ENCODE measurements at places on chromosomes 4 and X. TPM values are rescaled to one million over a fixed set of nuclear protein-coding genes. Genes with fewer than 3 reads are reported as not detected.

DNA sequence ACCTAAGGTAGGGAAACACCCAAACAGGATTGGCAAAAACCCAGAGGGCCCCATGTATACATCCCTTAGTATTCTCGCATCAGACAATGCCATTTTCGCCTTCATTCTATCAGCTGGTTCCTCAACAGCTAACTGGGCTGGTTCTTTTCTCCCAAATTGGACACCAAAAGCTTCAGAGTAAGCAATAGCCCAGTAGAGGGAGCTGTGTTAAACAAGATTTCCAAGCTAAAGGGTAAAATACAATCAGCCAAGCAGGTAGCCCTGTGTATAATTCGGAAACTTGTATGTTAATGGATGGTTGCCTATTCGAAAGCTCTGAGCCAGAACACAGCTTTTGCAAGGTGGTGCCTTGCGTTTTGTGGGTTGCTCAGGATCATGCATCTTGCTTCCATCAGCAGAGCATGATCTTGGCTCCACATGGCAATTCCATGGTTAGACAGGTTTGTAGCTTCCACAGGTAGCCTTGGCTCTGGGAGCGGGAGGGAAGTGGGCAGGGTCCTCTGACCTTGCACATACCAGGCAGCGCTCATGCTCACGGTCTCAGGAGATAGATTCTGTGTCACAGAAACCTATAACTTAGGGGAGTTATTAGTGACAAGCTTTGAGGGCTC lies 115.2 kb upstream of the LNX1 start:
- no peaks in the 10 kb centered on the region for H3K27me3 ChIP-seq
- no peak overlapping the region for H3K27ac ChIP-seq
- peaks cover 12% of the 10 kb centered on the region for H3K4me1 ChIP-seq
- DNase-seq: peak; percentile 17
- no peaks in the 10 kb centered on the region for H3K36me3 ChIP-seq
- no peak overlapping the region for H3K4me3 ChIP-seq

Gene NIPAL1
- total RNA-seq: 0.05 TPM

- no peaks in the 10 kb centered on the region for H3K36me3 ChIP-seq
- H3K4me1 ChIP-seq: no peaks in the 10 kb centered on the region
- DNase-seq: no peak
- no peaks in the 10 kb centered on the region for H3K27me3 ChIP-seq
These were observed 17.1 kb downstream of the BEX3 start for GRCh38 chrX:103393487-103393886.

DNA sequence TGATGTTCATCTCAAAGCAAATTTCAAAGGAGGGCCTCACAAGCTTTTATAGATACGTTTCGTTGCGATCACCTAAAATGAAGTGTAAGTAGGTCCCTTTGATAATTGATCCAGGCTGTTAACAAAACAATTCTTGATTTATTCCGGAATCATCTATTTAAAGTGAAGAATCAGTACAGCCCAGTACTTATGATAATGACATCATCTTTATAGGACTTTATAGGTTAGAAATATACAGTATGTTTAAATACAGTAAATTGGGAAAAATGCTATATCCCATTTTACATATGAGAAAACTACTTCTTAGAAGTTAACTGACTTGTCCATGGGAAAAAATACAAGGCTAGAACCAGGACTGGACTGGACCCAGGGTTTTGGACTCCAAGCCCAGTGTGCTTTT lies 3.7 kb downstream of the PTCHD1 start:
- no peak overlapping the region for H3K27ac ChIP-seq
- no peaks in the 10 kb centered on the region for H3K4me1 ChIP-seq
- no peaks in the 10 kb centered on the region for H3K36me3 ChIP-seq
- no peaks in the 10 kb centered on the region for H3K27me3 ChIP-seq

Gene CLCN4
- 17.2 TPM for total RNA-seq

- no peak overlapping the region for H3K4me3 ChIP-seq
- no peaks in the 10 kb centered on the region for H3K27me3 ChIP-seq
- no peaks in the 10 kb centered on the region for H3K4me1 ChIP-seq
- H3K27ac ChIP-seq: no peak overlapping the region
These were observed 682.7 kb upstream of the AADAT start for GRCh38 chr4:170772429-170772828.

- H3K36me3 ChIP-seq: no peaks in the 10 kb centered on the region
- H3K27me3 ChIP-seq: no peaks in the 10 kb centered on the region
- peak overlapping the region; percentile 36 for H3K27ac ChIP-seq
- no peak overlapping the region for H3K4me3 ChIP-seq
- peak; percentile 22 for DNase-seq
These were observed 156.3 kb downstream of the BCOR start for GRCh38 chrX:39941332-39941920.

- H3K4me1 ChIP-seq: no peaks in the 10 kb centered on the region
- H3K27ac ChIP-seq: no peak overlapping the region
- no peaks in the 10 kb centered on the region for H3K36me3 ChIP-seq
- H3K4me3 ChIP-seq: no peak overlapping the region
These were observed 563.5 kb downstream of the PCDH7 start for GRCh38 chr4:31283679-31284078.

DNA sequence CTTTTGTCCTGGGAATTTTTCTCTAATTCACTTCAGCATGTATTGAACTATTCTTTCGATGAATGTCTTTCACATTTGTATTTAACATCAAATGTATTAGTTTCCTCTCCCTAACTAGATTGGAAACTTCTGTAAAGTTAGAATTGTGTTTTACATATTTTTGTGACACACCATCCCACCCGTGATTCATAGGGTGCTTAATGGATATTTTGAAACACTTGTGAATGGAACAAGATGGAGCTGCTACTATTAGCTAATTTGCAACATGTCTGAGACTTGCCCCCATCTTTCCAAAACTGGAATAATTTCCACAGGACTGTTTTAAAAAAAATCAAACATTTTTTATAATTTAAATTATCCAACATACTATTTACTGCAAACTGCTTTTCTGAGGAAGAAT lies 30.2 kb upstream of the GNPDA2 start:
- DNase-seq: no peak
- no peak overlapping the region for H3K27ac ChIP-seq
- no peaks in the 10 kb centered on the region for H3K36me3 ChIP-seq
- H3K27me3 ChIP-seq: no peaks in the 10 kb centered on the region
- H3K4me1 ChIP-seq: no peaks in the 10 kb centered on the region

Gene NDP
- not detected for total RNA-seq

Gene SPANXN4
- not detected for total RNA-seq

Data from SJCRH30 (cell line).